ENCODE measurements at places on chromosomes 3 and 15.

GRCh38 chr3:58141766-58142345, 68.9 kb downstream of the DNASE1L3 start:
- DNase-seq: no peak

GRCh38 chr15:51134416-51135199, 39.9 kb upstream of the TNFAIP8L3 start:
- DNase-seq: no peak

DNA sequence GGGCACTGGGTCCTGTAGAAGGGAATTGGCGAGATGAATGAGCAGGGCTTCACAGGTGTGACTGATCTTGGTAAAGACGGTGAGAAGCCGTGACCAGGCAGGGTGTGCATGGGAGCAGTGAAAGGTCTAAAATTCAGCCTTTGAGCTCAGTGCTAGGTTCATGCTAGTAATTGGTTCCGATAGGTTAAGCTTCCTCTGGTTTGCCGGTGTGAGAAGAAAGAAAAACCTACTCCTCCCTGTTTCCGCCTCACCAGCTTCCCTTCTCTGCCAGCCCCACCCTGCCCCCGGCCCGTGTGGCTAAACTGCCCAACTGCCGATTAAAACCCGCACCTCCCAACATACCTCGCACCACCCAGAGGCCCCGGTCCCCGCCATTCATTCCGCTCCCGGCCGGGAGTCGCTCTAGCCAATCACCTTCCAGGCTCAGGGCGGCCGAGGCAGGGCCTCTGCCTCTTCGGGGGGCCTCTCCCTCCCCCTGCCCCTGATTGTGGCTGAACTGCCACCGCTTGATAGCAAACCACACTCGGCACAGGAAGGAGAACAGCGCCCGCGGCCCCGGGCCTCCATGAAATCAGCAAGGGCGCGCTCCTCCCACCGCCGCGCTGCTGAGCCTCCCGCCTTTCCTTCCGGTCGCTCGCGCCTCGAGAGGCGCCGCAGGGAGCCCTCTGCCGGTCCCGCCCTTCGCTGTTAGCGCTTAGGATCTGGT, 7.3 kb upstream of the NRROS start:
- peak; percentile 67 for DNase-seq

- no peak for DNase-seq
Observed at GRCh38 chr3:190330936-190331734, 8.9 kb upstream of the CLDN1 start.

GRCh38 chr3:79215286-79215685, 552.5 kb downstream of the ROBO1 start:
- DNase-seq: no peak

DNA sequence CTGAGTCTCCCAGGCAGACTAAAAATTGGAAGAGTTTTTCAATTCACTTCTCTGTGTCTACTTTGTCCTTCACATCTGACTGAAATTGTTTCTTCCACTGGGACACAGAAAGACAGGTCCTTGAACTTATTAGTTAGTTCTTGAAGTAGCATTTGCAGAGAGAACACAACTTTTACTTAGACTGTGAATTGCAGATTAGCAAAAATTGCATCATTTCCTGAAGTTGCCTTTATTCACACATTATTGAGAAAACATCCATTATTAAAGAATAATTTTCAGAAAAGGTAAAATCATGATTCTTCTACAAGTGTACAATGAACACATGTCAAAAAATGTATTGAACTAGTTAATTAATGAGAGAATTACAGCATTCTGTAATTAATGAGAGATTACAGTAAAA, 1.4 kb upstream of the COMMD2 start:
- DNase-seq: no peak

- no peak for DNase-seq
Observed at GRCh38 chr15:51798281-51798680, 31.2 kb upstream of the TMOD3 start.

DNA sequence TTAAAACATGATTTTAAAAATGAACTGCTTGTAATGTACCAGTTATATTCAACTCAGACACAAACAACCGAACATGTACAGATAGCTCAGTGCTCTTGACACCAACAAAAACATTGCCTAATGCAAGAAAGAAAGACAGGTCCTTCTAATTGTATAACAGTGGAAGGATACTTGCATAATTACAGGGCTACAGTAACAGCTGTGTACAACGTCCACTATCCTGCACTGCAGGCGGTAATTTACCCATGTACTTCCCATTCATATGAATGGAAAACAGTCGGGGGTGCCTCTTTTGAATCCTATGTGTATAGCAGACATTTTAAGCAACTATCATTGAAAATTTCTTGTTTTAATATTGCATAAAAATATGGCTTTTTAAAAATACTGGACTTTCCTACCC, 41.1 kb upstream of the PLSCR5 start:
- no peak for DNase-seq

DNA sequence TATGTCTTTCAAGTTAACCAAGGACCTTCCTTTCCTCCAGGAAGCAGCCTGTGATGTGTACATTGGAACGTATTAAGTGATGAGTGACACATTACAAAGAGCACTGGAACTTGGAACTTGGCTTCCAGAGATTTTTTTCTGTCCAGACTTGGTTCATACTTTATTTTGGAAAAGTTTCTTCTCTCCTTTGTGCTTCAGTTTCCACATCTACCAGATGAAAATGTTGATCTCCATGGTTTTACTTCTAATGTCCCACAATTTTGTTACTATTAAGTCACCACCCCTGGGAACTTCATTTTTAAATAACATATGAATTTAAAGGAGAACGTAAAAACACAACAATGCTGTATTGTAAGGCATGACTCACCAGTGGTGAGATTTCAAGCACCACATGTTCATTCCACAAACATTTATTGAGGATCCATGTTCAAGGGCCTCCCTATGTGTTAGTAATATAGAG, 290.7 kb upstream of the LMCD1 start:
- DNase-seq: no peak

DNA sequence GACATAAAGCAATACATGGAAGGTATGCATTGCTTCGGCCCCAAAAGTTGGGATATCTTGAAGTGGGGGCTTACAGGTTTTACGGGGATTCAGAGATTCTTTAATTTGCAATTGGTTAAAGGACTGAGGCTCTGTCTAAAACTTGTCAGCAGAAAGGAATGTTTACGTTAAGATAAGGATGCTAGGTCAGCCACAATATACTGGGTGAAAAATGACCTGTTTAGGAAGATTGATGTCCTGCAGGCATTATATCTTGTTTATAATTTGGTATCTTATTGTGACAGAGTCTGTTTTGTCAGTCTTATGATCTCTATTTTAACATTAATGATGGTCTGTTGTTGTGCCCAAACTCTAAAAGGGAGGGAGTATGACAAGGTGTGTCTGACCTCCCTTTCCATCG, 15.3 kb upstream of the CCNDBP1 start:
- DNase-seq: no peak

GRCh38 chr3:20123131-20123652, 62.8 kb downstream of the SGO1 start:
- DNase-seq: no peak

DNA sequence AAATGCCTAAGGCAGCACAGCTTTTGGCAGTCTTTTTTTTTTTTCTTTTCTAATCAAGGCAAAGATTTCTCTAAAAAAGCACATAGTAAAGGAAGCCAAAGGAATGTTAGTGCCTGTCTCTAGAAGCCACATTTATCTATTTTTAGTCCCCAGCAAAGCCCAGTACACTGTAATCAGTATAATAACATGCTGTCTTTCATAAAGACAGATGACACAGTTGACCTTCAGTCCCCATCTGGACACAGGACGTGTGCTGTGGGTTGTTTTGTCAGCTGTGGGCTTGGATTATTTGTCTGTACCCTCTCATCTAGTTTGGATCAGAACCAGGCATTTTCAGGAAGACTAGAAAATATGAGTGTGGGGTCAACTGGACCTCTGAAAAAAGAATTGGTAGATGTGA, 110.4 kb upstream of the CTNNB1 start:
- DNase-seq: no peak

DNA sequence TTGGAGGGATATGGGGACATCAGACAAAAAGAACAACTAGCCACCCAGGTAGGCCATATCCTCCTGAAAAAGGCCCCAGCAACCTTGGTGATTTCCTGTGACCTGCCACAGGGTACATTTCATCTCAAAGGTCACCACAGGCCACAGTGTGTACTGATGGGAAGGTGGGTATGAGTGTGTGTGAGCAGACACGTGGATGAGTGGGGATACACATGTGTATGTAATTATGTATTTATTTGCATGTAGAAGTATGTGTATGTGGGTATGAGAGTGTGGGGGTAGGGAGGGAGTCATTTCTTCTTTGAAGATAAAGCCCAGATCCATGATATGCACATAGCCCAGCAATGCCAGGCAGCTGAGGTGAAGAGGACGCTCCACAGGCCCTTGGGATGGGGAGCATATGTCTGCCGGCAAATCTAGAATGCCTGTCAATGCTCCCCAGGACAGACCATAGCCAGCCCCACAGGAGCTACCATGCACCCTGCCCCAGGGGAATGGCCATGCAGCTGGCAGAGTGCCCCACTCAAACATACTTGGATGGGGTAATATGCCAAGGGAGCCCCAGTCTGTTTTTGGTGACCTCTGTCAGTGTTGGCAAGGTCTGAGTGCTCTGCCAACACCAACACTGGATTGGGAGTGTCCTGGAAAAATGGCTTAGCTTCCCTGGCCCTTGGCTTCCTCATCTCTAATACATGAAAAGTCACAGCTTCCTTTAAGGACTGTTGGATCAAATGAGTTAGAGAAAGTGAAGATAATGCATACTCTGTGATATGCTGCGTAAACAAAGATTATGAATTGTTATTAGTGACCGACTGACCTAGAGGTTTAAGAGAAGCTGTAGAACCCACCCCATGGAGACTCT, 42.4 kb downstream of the RAB6B start:
- DNase-seq: no peak

DNA sequence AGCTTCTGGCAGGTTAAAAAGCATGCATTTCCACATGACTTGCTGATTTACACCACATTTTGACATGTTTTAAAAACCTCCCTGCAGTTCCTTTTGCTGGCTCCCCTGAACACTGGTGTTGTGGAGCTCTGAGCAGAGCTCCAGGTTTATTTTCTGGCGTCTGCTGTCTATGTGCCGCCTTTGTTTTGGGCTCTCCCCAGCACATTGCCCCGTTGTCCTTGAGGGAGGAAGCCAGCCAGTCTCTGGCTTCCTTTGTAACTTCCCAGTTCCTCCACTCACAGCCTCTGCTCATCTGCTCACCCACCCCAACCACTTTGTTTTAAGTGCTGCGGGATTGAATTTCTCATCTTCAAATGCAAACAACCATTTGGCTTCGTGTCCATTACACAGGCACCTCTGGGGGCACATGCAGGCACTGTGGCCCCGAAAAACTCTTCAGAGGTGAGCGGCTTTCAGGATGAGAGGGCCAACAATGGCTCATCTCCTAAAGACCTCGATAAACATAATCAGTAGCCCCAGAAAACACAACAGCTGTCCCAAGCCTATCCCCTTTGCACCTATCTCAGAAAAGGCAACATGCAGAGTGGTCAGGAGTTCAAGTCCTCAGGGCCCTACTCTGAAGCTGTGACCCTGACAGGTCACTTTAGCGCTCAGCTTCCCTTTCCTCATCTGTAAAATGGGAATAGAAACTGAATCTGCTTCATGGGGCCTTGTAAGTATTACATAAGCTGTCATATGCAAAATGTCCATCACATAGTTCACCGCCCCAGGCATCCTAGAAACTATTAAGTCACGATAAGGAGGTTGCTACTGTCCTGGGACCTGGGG, 1.3 kb upstream of the MEF2A start:
- DNase-seq: no peak

DNA sequence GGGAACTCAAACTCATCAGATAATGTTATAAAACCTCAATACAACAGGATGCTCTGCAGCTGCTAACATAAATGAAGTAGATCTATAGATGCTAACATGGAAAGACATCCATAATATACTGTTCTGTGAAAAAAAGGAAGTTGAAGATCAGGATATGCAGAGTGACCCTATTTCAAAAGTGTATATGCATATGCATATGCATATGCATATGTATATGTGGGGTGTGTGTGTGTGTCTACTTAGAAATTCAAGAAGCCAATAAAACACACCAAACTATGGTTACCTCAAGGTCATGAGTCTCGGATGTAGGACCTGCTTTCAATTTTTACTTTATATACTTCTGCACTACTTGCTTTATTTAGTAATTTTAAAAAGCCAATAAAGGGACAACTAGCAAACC, 125.6 kb downstream of the ABHD5 start:
- DNase-seq: no peak
